ENCODE measurements at places on chromosomes 7 and 10.

- no peak for DNase-seq
Measured at GRCh38 chr10:130215151-130215930, 79.2 kb downstream of the GLRX3 start.

DNA sequence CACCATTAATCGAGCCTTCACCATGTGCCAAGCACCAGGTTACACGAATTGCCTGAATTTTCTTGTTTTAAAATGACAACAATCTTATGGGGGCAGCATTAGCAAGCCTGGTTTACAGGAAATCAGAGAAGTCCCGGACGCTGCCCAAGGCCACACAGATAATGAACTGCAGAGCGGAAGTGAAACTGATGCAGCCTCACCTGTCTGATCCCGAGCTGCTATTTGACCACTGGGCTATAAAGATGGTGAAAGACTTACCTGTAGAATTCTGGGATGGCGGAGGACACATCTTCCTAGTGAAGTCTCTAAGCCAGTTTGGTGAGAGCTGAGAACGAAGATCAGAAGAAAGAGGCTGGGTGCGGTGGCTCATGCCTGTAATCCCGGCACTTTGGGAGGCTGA lies 21.7 kb upstream of the GALNTL5 start:
- DNase-seq, result no peak

- no peak for DNase-seq
Measured at GRCh38 chr10:17783751-17784150, 25.4 kb upstream of the MRC1 start.

DNA sequence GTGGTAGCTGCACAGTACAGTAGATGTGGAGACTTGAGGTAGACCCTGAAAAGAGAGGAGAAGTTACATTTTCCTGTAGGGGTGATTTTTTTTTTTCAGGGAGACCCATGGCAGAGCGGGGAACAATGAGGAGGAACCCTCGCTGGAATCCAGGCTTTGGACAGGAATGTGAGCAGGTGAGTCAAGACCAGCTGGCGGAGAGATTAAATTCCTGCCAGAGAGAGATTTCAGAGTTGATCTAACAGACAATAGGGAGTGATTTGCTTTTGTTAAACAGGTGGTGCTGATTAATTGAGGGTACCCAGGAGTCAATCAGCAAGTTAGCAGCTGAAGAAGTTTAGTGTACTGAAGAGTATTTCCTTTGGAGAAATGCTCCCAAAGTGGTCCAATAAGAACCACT lies 41.6 kb upstream of the MINDY3 start:
- DNase-seq, result no peak

DNA sequence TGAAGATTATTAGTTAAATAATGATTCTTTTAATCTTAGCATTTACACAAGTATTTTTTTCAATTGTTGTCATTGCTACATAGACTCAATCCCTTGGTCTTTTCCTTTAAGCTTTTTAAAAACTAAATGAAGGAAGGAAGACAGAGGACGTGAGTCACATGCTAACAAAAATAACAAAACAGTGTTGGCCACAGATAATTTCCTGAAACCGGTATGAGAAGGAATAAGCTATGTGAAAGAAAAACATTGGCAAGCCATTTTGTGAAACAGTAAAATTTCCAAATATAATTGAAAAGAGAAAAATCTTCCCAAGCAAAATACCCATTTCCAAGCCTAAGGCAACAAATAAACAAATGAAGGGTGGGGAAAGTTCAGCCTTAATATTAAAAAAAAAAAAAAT lies 223.0 kb downstream of the AHR start:
- DNase-seq, result no peak
